ENCODE measurements at places on chromosomes 13 and 19. TPM values are rescaled to one million over a fixed set of nuclear protein-coding genes. Genes with fewer than 3 reads are reported as not detected.

Gene RDH8
- polyA plus RNA-seq = not detected

Gene ATP4A
- not detected for polyA plus RNA-seq

Gene RXFP2
- polyA plus RNA-seq = not detected

Gene TBXA2R
- polyA plus RNA-seq = 8.8 TPM

Gene CSNK1G2
- 33.1 TPM for polyA plus RNA-seq

Gene HPN
- polyA plus RNA-seq = 331 TPM

Gene TPTE2
- not detected for polyA plus RNA-seq

Gene HIF3A
- 3.3 TPM for polyA plus RNA-seq

Gene ZFP28
- polyA plus RNA-seq = 3.4 TPM

Gene PRKACA
- polyA plus RNA-seq = 51.4 TPM

Gene CXCL17
- not detected for polyA plus RNA-seq

Gene TMEM255B
- 11.9 TPM for polyA plus RNA-seq

Gene DYRK1B
- polyA plus RNA-seq = 18.9 TPM

Gene RGL3
- 56.9 TPM for polyA plus RNA-seq

Gene TNFRSF19
- 10.1 TPM for polyA plus RNA-seq

Gene FFAR3
- polyA plus RNA-seq = not detected

Gene PEG3
- 2.0 TPM for polyA plus RNA-seq

Gene STOML3
- polyA plus RNA-seq = not detected

Gene ZNF575
- polyA plus RNA-seq = 2.8 TPM

Gene PCDH17
- polyA plus RNA-seq = 1.0 TPM

Gene MYO1F
- polyA plus RNA-seq = 1.7 TPM

Gene LIPE
- 9.9 TPM for polyA plus RNA-seq

Gene ZNF701
- 5.8 TPM for polyA plus RNA-seq

Gene SULT2A1
- not detected for polyA plus RNA-seq

Gene PLK5
- not detected for polyA plus RNA-seq

Gene F7
- polyA plus RNA-seq = 0.52 TPM

Gene CYP2A6
- polyA plus RNA-seq = not detected
